ENCODE measurements at places on chromosomes 6 and 20. TPM values are rescaled to one million over a fixed set of nuclear protein-coding genes. Genes with fewer than 3 reads are reported as not detected.

GRCh38 chr6:23036406-23036983 lies 467.1 kb downstream of the HDGFL1 start:
- H3K4me1 ChIP-seq = no peaks in the 10 kb centered on the region
- no peak overlapping the region for H3K27ac ChIP-seq
- H3K4me3 ChIP-seq = no peak overlapping the region
- H3K27me3 ChIP-seq = no peaks in the 10 kb centered on the region
- H3K36me3 ChIP-seq = no peaks in the 10 kb centered on the region

DNA sequence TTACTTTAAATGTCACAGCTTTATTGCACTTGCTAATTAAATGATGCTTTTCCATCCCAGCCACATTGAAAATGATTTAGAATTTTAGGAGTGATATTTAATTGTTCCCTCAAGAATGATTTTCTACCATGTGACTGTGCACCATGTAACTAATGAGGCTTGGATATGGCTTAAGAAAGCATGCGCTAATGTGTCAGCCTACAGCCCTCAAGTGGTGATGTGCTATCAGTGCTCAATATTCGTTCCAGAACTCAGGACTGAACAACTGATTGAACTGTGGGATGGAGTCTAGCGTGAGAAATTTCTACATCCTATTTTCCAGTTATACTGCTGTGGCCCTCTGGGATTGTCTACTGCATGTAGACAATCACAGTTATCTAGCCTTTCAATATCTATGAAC lies 71.5 kb downstream of the PKIB start:
- no peak overlapping the region for H3K27ac ChIP-seq
- no peak overlapping the region for H3K4me3 ChIP-seq
- no peaks in the 10 kb centered on the region for H3K36me3 ChIP-seq
- no peaks in the 10 kb centered on the region for H3K27me3 ChIP-seq
- DNase-seq = no peak

DNA sequence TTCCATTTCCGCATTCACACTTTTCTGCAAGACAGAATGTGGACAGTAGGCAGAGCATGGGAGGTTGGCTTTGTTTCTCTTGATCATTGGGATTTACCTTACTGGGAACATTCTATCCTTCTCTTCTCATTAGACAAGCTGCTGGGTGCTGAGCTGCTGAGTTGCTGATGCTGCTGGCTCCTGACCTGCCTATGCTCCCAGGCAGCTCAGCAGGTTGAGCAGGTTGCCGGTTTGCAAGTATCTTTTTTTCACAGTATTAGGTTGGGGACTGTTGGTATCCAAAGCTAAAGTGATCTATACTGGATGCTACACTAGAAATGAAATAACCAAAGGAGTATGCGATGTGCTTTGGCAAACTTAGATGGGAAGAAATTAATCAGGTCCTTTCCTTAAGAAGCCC lies 23.7 kb upstream of the ADGRF4 start:
- H3K27ac ChIP-seq = no peak overlapping the region
- H3K36me3 ChIP-seq = no peaks in the 10 kb centered on the region
- no peaks in the 10 kb centered on the region for H3K4me1 ChIP-seq
- DNase-seq = no peak

GRCh38 chr6:145863988-145864616 lies 49.5 kb upstream of the FBXO30 start:
- H3K27ac ChIP-seq = no peak overlapping the region
- DNase-seq = no peak
- H3K4me1 ChIP-seq = peaks cover 24% of the 10 kb centered on the region
- no peaks in the 10 kb centered on the region for H3K27me3 ChIP-seq

DNA sequence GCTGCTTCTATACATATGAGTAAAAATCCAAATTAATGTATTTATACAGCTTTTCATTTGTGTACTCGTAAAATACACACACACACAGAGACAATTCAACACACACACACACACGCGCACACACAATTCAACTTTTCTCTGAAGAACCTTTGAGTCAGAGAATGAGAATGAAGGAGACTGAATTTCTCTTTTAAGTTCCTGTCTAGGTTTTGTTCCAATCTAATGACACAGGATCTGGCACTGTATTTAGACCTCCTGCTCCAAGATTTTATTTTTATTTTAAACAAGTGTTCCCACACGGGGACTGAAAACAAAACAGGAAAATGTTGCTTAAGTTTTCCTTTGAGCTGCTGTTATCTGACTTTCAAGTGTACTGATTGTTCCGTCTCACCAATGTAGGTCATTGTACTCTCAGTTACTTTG lies 250.8 kb downstream of the LAMA2 start:
- H3K4me3 ChIP-seq = no peak overlapping the region
- H3K27me3 ChIP-seq = no peaks in the 10 kb centered on the region
- DNase-seq = no peak
- no peak overlapping the region for H3K27ac ChIP-seq

DNA sequence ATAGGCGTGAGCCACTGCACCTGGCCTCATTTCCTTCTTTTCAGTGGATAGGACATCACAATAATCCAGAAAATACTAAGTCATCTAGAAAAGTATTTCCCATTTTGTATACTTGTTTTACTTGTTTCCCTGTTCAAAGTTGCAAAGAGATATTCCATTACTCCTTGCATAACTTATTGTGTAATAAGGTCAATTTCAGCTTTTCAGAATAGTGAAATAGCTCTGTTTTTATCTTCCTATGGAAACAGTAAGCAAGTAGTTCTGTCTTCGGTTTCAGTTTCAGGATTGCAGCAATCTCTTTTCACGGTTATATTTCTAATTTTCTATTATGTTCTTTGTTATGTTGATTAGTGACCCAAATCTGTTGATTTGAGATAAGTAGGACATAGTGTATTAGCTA lies 6.0 kb downstream of the STX11 start:
- H3K27ac ChIP-seq = peak overlapping the region; percentile 55
- H3K36me3 ChIP-seq = peaks cover 61% of the 10 kb centered on the region
- no peaks in the 10 kb centered on the region for H3K27me3 ChIP-seq

DNA sequence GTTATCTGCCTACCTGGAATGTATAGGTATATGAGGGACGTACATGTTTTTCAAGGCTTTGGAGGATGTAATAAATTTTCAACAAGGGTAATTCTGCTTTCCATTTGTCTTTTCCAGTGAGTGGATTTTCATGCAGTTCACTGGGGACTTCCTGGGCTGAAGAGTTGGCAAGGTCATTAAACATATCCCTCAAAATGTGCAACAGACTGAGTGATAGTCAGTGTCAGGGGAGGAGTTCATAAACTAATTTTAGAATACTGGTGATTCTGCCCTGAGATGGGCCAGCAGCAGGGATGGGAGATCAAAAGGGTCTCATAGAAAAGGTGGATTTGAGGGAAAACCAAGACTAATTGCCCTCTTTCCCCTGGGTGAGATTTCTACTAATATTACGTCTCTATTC lies 122.3 kb upstream of the CLDN20 start:
- H3K27me3 ChIP-seq = no peaks in the 10 kb centered on the region
- H3K36me3 ChIP-seq = peaks cover 71% of the 10 kb centered on the region

- no peak for DNase-seq
- H3K27me3 ChIP-seq = peaks cover 6% of the 10 kb centered on the region
- H3K4me1 ChIP-seq = no peaks in the 10 kb centered on the region
- no peak overlapping the region for H3K27ac ChIP-seq
- no peak overlapping the region for H3K4me3 ChIP-seq
- H3K36me3 ChIP-seq = no peaks in the 10 kb centered on the region
These were observed 264.4 kb downstream of the HACE1 start for GRCh38 chr6:104595311-104595820.

DNA sequence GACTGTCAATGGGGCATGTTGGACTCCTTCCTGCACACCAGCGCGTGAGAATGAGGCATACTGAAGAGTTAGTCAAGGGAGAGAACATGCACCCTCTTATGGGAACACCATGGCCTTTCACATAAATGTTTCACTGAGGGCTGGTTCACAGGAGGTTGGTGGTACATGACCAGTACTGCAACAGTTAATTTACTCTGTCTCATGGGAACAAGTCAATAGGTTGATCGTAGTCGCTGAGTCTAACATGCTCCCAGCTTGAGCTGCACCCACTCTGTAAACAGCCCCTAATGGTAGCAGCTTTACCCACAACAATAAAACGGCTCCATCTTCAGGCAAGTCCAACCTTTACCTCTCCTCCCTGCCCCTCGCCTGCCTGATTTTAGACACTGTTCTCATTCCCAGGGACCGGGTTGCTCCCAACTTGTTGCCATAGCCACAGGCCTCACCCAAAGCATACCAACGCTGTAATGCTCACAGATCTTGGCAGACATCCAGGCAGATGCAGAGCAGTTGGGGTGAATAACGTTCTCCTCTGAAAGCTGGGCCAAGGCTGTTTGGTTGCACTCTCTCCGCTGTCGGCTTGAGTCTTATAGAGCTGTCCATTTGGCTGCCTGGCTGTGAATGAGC lies 111.3 kb downstream of the LY86 start:
- H3K36me3 ChIP-seq = no peaks in the 10 kb centered on the region
- no peak overlapping the region for H3K27ac ChIP-seq
- no peak overlapping the region for H3K4me3 ChIP-seq
- DNase-seq = no peak
- peaks cover 32% of the 10 kb centered on the region for H3K4me1 ChIP-seq
- H3K27me3 ChIP-seq = peaks cover 21% of the 10 kb centered on the region

DNA sequence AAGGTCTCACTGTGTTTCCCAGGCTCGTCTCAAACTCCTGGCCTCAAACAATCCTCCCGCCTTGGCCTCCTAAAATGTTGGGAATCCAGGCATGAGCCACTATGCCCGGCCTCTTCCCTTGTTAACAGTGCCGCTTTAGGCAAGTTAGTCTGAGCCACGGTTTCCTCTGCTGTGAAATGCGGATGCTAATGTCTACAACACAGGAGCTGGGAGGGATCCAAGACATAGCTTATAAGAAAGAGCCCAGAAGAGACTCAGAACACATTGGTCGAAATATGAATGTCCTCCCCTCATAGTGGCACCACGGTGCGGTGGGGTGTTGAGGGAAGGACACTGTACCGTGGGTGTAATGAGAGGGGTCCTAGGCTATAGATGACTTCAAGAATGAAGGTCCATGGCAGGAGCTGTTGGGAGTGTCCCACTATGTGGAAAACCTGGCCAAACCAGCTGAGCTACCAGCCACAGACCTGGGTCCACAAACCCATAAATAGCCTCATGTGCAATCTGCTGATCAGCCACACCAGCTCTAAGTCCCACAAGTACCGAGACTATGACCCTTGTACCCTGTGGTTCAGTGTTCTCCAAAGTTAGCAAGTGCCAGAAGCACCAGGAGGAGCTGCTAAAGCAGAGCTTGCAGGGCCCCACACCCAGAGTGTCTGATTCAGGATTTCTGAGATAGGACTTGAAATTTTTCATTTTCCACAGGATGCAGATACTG lies 57.8 kb upstream of the ZFAND3 start:
- H3K4me3 ChIP-seq = no peak overlapping the region
- peaks cover 5% of the 10 kb centered on the region for H3K4me1 ChIP-seq
- H3K27me3 ChIP-seq = peaks cover 2% of the 10 kb centered on the region
- H3K36me3 ChIP-seq = no peaks in the 10 kb centered on the region
- DNase-seq = no peak

DNA sequence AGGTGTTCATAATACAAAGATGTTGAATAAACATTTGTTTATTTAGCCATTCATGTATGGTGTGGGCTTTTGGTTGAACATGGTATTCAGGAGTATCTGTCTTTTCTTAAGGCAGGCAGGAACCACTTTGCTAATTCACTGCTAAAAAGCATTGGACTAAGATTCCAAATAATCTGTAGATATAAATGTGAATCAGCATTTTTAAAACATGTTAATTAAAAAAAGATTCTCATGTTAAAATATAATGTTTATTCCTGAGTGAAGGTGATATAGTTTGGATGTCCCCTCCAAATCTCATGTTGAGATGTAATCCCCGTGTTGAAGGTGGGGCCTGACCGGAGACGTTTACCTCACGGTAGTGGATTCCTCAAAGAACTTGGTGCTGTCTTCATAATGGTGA lies 19.3 kb downstream of the CRISP1 start:
- H3K36me3 ChIP-seq = no peaks in the 10 kb centered on the region
- H3K4me3 ChIP-seq = no peak overlapping the region
- DNase-seq = no peak
- peaks cover 2% of the 10 kb centered on the region for H3K27me3 ChIP-seq
- no peak overlapping the region for H3K27ac ChIP-seq

GRCh38 chr20:42173440-42173839 lies 555.3 kb upstream of the CHD6 start:
- H3K4me1 ChIP-seq = no peaks in the 10 kb centered on the region
- H3K4me3 ChIP-seq = no peak overlapping the region
- H3K27ac ChIP-seq = no peak overlapping the region
- no peak for DNase-seq
- H3K27me3 ChIP-seq = no peaks in the 10 kb centered on the region

Gene SSTR4
- total RNA-seq = not detected

Gene CDYL
- 24.4 TPM for total RNA-seq

Gene EEF1A1
- total RNA-seq = 9,514 TPM

Gene ESR1
- 0.38 TPM for total RNA-seq

Gene MEP1A
- total RNA-seq = not detected

Gene MYBL2
- total RNA-seq = 108 TPM

Gene SEL1L2
- not detected for total RNA-seq

All from activated CD4-positive, alpha-beta T cell treated with anti-CD3 and anti-CD28 coated beads, Interleukin-2, amount 10 ng/mL, durations not matched to agents 24 days and 14 days (primary cell).